Pulmonary artery endothelial cell (primary cell): ENCODE measurements at places on chromosomes 6 and 20. TPM values are rescaled to one million over a fixed set of nuclear protein-coding genes. Genes with fewer than 3 reads are reported as not detected.
A peak's percentile ranks its signal among the peaks of the same experiment; 100 is the strongest.

The FLOT1 gene
- 46.6 and 107 TPM in 2 replicates for total RNA-seq

The MLN gene
- not detected in 2 replicates for total RNA-seq

The DEF6 gene
- total RNA-seq = 0.25 and 0.26 TPM in 2 replicates

The MMP24 gene
- 0.33 and 0.78 TPM in 2 replicates for total RNA-seq

The MATN4 gene
- total RNA-seq = not detected in 2 replicates

The TFAP2D gene
- not detected in 2 replicates for total RNA-seq

The FGD2 gene
- not detected in 2 replicates for total RNA-seq

The SYNDIG1 gene
- total RNA-seq = not detected in 2 replicates

The HLA-DRB5 gene
- total RNA-seq = not detected in 2 replicates

The BACH2 gene
- 0.26 and 0.39 TPM in 2 replicates for total RNA-seq

The LRP11 gene
- 20.1 and 30.6 TPM in 2 replicates for total RNA-seq

GRCh38 chr6:11317885-11318771 lies 85.7 kb upstream of the NEDD9 start:
- DNase-seq = peak; percentile 99

DNA sequence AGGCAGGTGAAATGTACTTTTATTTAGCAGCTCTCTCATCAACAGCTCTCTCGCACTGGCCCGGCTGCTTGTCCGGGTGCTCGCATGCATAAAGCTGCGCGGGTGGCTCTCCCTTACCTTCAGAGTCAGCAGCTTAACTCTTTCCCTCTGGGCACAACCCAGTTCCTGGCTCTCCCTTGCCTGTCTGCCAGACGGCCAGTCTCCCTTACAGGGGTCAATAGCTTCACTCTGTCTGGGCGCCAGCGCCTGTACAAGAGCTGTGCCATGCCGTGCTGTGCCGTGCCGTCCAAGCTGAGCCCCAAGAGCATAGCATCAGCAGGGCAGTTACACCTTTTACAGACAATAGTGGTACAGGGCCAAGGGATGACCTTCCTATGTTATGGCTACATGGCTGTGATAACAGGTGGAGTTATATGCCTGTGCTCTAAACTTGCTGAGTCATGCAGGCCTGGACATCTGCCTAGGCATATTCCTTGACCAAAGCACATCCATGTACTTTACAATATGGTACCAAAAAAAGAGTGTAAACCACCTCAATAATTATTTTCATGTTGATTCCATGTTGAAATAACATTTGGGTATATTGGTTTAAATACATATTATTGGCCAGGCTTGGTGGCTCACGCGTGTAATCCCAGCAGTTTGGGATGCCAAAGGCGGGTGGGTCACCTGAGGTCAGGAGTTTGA lies 47.9 kb downstream of the BLTP3A start:
- no peak for DNase-seq

- no peak for DNase-seq
Observed at GRCh38 chr20:51059862-51060261, 37.0 kb upstream of the KCNG1 start.

DNA sequence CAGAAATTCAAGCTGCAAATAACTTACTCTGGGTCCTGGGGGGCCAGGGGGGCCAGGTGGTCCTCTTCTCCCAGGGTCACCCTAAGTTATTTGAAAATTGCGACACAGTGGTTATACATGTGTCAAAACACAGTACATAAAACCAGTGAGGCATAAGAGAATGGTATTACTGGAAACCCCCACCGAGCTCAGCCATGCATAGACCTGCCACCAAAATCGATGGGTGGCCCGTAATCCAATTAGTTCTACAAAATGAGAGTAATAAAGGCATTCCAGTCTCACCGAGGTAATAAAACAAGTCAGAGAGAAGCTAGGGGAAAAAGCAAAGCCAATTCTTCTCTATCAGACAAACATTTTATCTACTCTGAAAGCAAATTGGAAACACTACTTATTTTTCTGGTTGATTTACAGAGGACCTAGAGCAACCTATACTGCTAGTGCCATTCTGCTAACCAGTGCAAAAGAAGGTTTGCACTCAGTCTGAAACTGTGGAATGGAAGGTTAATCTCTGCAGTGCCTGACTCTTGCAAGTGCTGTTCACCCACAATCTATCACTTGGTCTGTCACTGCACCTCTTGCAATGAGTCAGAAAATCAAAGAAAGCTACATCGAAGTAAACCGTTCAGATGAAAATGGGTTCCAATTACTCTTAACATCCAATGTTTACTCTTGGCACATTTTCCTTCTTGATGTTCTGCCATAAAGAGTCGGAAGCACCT lies 32.4 kb downstream of the COL9A1 start:
- DNase-seq = no peak

GRCh38 chr20:11368965-11369711 lies 548.6 kb upstream of the BTBD3 start:
- DNase-seq = no peak

DNA sequence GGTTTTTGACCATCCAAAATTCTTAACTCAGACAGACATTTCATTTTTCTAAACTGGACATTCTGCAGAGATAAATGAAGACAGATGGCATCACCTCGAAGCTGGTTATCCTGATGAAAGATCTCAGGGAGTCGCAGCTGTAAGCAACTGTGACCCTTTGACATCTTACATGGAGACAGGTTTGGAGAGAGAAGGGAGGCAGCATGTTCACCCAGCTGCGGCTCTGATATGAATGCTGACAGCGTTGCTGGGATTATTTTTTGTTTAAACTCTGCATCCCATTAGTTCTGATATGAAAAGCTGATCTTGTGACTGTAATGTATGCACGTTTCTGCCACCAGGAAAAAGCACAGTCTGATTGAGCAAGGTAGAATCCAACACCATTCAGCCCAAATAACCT lies 89.4 kb downstream of the C6orf118 start:
- DNase-seq = no peak

- peak; percentile 48 for DNase-seq
Observed at GRCh38 chr6:27478706-27479318, 5.9 kb upstream of the ZNF184 start.

- DNase-seq = no peak
Observed at GRCh38 chr6:165274611-165275010, 34.8 kb downstream of the C6orf118 start.

DNA sequence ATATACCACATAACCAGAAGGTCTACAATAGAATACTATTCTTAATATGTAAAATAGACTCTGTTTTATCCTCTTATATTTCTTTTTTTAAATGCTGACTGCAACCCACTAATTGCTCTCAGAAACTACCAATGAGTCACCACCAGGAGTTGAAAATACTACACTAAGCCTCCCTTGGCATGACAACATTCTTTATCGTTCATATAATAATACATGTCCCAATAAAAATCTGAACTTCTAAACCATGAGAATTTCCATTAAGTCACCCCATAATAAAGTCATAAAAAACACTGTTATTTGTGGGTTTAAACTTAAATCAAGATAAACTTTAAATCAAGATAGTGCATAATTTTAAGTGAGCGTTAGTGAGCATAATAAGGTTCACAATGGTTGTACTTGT lies 4.2 kb downstream of the HACE1 start:
- no peak for DNase-seq

DNA sequence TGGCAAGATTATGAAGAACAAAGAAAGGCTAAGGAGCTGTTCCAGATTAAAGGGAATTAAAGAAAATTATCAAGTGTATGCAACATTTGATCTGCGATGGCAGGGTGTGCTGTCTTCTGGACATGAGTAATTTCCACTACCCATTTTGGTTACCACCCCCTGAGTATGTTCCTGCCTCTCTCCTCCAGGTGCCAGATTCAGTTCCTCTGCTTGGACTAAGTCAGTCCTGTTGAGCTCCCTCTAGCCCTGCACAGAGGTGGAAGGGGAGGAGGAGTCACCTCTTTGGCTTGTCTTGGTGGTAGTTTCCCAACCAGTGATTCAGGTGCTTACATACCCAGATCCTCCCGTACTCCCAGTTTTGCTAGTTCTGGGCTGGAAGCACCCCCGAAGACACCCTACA lies 22.2 kb upstream of the SNRPB2 start:
- DNase-seq = no peak

- no peak for DNase-seq
Observed at GRCh38 chr6:159047891-159048685, 3.3 kb upstream of the TAGAP start.

GRCh38 chr20:10940941-10941340 lies 267.1 kb upstream of the JAG1 start:
- DNase-seq = no peak

- DNase-seq = no peak
Observed at GRCh38 chr20:24745206-24745605, 203.9 kb upstream of the CST7 start.

DNA sequence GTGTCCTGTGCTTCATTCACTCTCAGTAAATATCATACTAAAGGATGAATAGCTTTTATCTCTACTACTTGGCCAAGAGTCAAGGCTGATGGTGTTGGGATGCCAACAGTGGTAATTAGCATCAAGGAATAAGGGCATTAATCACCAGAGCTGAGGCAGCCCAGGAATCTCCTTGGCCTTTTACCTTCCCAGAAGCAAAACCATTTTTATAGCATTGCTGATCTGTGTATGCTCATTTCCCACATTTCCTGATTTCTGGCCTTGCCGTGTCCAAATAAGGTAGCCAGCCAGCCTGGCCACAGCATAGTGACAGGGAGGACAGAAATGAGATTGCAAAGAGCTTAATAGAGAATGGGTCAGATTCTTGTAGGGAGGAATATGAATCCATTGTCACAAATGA lies 76.7 kb upstream of the FOXO3 start:
- no peak for DNase-seq

- no peak for DNase-seq
Observed at GRCh38 chr6:141700819-141701218, 431.9 kb upstream of the GJE1 start.

DNA sequence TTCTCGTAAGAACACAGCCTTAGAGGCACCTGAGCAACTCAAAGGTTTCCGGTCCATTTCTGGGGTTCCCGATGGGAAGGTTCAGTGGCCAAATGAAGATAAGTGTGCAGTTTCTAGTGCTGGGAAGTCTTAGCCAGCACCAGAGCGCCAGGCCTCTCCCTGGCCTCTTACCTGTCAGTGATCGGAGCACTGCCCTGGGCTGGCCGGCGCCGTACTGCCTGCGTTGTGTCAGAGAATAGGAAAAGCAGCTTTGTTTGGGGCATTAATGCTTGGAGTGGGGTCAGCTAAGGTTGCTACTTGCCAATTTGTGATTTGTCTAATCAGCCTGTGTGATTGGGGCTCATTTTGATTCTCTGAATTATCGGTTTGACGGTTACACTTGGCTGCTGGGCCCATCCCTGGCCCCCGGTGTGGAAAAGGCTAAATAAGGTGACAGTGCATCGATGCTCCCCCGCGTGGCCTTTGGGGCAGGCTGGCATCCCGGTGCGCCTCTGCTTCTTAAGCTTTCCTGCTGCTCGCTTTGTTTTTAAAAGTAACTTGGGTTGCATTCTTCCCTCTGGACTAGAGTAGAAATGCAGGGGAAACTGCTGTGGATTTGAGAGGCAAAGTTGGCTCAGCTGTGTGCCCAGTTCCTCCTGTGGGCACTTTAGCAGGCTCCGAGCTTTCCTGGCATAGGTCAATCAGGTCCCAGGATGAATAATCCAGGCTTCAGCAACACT lies 51.8 kb downstream of the TCP11 start:
- no peak for DNase-seq

DNA sequence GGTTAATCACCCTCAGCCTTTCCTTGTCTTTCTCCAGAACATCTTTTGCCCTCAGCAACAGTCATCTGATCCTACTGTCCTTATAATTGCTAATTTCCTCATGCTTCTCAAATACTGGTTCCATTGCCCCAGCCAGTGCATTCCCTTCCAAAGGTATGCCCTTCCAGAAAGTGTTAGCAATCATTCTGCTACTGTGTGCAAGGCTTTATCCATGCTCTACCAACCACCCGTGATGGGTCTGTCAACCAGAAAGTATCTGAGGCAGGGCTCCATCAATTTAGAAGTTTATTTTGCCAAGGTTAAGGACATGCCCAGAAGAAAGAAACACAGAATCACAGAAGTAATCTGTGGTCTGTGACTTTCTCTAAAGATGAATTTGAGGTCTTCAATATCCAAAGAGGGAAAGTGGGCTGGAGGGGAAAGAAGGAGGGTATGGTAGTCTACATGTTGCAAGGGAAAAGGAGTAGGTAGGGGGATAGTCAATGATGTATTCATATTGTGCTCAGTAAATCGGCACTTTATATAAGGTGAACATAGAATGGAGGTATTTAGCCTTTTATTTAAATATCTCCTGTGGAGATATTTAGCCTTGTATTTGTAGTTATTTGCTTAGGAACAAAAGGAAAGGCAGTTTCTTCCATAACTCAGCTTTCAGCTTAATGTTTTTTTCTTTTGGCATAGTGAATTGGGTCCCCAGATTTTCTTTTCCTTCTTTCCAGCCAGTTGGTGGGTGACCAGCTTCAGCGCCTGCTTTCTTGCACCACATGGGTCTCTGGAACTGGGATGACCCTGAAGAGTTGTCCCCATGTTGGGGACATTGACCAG lies 35.2 kb upstream of the PAQR8 start:
- DNase-seq = no peak

- DNase-seq = no peak
Observed at GRCh38 chr6:53496797-53497375, 48.0 kb downstream of the GCLC start.

DNA sequence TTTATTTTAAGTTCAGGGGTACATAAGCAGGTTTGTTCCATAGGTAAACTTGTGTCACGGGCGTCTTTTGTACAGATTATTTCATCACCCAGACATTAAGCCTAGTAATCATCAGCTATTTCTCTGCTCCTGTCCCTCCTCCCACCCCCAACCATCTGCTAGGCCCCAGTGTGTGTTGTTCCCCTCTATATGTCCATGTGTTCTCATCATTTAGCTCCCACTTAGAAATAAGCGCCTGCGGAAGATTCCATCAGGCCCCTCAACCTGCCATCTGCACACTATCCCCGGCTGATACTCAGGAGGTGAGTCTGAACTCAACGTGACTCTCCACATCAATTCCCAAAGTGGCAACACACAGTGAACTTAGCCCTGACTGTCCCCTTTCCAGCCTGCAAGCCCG lies 228.0 kb upstream of the SYNDIG1 start:
- no peak for DNase-seq

DNA sequence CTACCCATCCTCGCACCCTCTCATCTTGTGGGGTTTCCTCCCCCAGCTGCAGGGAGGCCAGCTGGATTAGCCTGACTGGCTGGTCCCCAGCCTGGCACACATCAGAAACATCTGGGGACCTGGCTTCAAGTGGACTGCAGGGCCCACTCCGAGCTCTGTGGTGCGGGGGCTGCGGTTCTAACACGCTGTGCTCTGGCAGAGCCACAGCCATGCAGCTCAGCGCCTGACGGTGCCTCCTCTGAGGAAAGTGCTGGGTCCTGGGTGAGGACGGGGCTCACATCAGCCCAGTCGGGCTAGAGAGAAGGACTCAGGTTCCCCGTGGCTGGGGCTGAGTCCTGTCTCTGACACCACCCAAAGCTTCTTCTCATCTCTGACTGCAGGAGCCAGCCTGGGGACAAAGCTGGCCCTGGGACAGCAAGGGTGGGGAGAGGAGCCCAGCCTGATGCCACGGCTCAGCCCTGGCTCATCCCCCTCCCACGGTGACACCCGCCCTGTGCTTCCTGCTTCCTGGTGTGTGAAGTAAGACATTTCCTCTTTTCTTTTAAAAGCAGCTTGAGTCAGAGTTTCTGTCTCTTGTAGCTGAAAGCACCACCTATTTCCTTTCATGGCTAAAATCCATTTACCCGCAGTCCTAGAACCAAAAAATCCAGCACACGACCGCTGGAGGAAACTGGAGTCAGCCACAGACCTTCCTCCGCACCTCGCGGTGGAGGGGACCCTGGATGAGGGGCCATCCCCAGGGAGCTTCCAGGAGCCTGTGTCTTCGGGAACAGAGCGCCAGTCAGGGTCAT lies 127.4 kb upstream of the AFDN start:
- peak; percentile 66 for DNase-seq
